ENCODE measurements at places on chromosomes 2 and 18.

DNA sequence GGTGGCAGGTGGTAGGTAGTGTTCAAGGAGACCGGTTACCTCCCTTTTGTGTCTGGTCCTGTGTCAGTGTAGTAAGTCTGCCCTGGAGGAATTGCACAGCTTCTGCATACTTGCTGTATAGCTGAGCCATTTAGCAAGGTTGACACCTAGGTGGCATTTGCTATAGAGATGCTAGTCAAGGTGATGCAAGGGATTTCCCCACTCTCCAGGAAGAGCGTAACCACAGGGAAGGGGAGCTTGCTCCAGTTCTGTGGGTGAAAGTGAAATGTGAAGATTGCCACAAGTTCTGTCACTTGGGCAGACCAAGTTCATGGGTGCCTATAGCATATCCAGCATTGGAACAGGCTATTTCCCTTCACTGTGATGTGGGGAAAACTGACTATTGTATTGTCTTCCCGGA lies 28.1 kb downstream of the NAT8 start:
- DNase-seq = no peak

DNA sequence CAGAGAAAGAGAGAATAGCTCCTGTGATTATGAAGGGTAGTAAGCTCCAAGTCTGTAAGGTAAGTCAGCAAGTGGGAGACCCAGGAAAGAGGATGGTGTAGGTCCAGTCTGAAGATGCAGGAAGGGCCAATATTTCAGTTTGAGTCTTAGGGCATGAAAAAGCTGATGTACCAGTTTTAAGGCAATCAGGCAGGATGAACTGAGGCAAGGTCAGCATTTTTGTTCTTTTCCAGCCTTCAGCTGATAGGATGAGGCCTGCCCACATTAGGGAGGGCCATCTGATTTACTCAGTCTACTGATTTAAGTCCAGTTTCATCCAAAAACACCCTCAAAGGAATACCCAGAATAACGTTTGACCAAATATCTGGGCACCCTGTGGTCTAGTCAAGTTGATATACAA lies 347.3 kb downstream of the CMPK2 start:
- no peak for DNase-seq

DNA sequence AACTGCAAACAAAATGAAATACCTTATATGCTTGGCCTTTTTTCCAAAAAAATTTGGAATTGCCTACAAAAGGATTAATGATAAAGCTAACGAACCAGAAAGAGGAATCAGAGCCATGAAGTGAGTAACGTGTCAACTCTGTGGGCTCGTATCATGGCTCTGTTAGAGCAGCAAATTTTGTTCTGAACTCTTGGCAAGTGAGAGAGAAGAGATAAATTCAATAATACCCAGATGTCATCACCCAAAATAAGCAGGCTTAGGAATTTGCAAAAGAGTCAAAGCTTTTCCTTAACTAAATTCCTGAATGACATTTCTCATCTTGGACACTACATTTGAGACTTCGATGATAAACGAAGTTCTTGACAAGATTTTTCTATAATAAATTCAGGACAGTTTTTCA lies 4.4 kb downstream of the TXNDC2 start:
- DNase-seq = no peak

GRCh38 chr18:79790996-79791972 lies 6.5 kb upstream of the KCNG2 start:
- peak; percentile 30 for DNase-seq

- no peak for DNase-seq
Measured at GRCh38 chr2:15895615-15896469, 44.5 kb upstream of the MYCN start.

Measured in D341Med (cell line).